Left lung (tissue), 14 donors: ENCODE measurements at places on chromosomes 11 and 22. TPM values are rescaled to one million over a fixed set of nuclear protein-coding genes. Genes with fewer than 3 reads are reported as not detected.
A peak's percentile ranks its signal among the peaks of the same experiment; 100 is the strongest.

DNA sequence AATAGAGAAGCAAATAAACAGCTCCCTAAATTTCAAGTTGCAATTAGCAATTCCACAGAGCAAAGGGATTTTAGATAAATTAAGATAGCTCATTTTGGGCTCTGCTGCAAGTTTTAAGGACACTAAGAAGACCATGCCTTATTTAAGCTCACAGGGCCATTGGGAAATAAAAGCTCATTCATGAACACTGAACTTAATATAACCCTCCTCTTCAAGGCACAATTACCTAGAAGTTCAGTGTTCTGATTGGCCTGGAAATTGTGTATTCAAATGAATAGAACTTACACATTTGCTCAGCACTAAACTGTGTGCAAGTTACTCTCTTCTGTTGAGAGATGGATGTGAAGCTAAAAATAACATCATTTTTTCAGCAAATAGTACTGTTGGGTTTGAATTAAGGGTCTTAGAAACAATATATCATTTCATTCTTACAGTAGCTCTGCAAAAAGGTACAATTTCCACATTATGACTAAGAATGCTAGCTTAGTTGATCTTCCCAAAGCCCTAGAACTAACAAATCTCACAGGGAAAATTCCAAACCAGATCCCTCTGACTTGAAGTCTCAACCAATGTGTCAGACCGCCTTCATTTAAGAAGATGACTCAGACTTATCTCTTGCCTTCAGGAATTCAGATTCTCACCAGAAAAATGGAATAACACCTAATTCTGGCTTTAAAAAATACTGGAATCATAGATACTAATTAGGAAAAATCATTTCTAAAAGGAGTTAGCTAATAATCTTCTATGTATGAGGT lies 87.4 kb upstream of the LRRC55 start:
- H3K4me1 ChIP-seq: no peaks in the 10 kb centered on the region
- no peak for DNase-seq
- H3K4me3 ChIP-seq: no peak overlapping the region
- H3K36me3 ChIP-seq: no peaks in the 10 kb centered on the region

DNA sequence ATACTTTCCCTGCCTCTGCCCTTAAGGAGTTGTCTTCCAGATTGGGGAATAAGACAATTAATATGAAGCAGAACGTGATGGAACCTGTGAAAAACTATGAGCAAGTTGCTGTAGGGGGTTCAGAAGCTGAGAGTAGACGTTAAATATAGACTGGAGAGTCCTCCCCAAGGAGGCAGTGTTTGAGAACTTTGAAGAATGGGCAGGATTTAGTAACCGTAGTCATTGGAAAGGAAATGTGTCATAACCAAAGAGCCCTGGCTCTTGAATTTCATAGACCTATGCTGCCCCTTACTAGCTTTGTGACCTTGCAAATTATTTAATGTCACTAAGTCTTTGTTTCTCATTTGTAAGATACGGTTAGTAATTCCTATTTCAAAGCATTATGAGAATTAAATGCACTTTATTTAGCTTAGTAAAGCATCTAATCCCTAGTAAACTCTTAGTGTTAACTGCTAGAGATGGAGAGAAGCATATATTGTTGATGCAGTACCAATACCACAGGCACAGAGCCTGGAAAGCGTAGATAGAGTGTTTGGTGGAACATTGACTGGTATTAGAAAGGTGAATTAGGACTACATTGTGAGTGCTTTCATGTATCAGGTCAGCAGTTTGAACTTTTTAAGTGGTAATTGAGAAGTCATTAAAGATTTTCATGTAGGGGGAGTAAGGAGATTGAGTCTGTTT lies 54.1 kb downstream of the MCAM start:
- H3K4me3 ChIP-seq: no peak overlapping the region
- H3K36me3 ChIP-seq: no peaks in the 10 kb centered on the region
- peak overlapping the region; percentile 40 for H3K27ac ChIP-seq
- DNase-seq: no peak
- peaks cover 5% of the 10 kb centered on the region for H3K4me1 ChIP-seq

- no peak overlapping the region for H3K4me3 ChIP-seq
- H3K36me3 ChIP-seq: no peaks in the 10 kb centered on the region
- no peaks in the 10 kb centered on the region for H3K27me3 ChIP-seq
- no peak overlapping the region for H3K27ac ChIP-seq
- H3K4me1 ChIP-seq: no peaks in the 10 kb centered on the region
- DNase-seq: no peak
Observed at GRCh38 chr11:5088556-5088955, 19.2 kb downstream of the OR52E1 start.

DNA sequence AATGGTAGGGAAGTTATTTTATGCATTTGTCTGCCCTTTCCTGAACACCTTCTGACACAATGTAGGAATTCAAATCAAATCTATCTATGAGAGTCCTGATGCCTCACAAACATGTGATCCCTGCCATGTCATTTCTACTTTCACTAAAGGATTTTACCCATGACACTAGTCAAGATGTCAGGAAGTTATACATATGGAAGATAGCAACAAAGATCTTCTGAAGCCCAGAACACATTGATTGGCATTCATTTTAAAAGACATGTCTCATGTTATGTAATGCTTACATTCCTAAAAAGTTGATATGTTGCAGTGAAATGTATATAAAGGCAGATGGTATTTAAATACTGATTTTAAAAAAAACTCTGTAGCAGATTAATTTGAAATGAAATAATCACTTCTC lies 61.5 kb downstream of the FAM76B start:
- H3K4me3 ChIP-seq: no peak overlapping the region
- no peaks in the 10 kb centered on the region for H3K27me3 ChIP-seq
- DNase-seq: no peak
- H3K4me1 ChIP-seq: no peaks in the 10 kb centered on the region
- no peaks in the 10 kb centered on the region for H3K36me3 ChIP-seq

DNA sequence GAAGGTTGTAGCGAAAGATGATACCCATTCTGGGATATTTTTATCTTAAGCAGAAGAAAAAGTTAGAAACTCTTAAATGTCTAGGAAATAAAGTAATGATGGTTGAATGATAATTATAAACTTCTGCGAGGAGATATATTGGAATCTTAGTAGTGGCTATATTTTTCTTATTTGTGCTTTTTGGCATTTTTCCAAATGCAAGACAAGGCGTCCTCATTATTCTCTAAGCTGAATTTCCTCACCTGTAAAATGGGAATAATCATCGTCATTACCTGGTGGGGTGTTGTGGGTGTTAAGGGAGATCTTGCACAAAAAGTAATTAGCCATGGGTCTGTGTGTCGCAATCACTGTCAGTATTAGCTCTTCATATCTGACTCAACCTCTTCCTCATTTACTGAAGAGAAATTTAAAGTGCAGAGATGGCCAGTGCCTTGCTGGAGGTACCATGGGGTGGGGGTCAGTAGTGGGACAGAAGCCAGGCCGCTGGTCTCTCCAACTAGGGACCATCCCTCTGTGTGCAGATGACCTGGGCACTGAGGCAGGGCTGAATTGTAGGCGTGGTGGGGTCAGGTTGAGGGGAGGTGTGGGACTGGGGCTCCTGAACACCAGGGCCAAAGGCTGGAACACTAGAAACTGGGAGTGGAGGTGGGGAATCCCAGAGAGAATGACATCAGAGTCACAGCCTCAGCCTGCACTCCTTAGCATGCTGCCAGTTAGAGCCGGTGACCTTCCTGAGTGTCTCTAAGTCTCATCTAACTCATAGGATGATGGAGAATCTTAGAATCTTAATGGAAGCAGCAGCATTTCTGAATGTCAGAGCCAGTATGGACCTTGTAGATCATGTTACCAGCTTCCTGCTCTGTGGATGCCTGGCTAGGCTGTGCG lies 4.1 kb downstream of the PITPNM1 start:
- H3K27me3 ChIP-seq: no peaks in the 10 kb centered on the region
- no peak overlapping the region for H3K4me3 ChIP-seq
- DNase-seq: no peak
- H3K36me3 ChIP-seq: no peaks in the 10 kb centered on the region
- peaks cover 15% of the 10 kb centered on the region for H3K4me1 ChIP-seq

CADM1 gene
- total RNA-seq: 105 TPM

RAB30 gene
- 14.2 TPM for total RNA-seq

ST3GAL4 gene
- 35.9 TPM for total RNA-seq
